ENCODE measurements at places on chromosomes 7 and 10. TPM values are rescaled to one million over a fixed set of nuclear protein-coding genes. Genes with fewer than 3 reads are reported as not detected.
A peak's percentile ranks its signal among the peaks of the same experiment; 100 is the strongest.

DNA sequence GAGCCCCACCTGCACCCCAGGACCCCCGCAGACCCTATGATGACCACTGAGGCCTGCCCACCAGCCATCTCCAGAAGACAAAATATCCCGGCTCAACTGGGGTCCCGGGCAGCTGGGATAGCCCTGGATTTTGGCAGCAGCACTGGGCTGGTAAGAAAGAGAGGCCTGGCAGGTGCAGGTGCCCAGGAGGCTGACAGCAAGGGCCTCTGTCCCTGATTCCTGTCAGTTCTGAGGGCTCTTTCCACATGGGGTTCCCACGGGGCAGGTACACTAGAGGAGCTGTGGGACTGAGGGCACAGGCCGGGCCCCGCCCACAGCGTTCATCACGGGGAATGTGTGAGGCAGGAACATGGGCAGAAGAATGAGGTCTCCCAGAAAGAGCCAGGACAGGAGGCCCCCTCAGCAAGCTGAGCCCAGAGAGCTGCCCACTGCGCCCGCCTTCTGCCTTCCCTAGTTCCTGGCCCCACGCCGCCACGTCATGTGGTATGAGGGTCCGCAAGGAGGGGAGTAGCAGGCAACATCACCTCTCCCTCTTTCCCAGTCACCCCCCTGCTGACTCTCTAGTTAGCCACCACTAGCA lies 12.8 kb upstream of the NDST2 start:
- no peak for DNase-seq

GRCh38 chr10:118543714-118544400 lies 51.6 kb downstream of the PRLHR start:
- no peak for DNase-seq

DNA sequence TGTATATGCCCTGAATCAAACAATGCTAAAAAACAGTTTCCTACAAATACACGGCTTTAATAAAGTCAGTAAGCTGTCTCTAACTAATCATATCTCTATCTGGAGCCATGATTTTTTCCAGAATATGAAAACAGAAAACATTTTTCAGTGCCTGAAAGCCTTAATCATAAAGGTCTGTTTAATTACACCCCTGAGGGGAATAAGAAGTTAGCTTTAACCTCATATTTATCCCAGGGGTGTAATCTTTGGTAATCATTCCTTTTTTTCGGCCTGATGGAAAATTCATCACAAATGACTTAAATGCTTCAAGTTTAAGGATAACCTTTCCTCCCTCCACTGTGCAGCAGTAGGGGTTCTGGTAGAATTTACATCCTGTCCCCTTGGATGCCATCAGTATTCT lies 124.2 kb downstream of the ATE1 start:
- DNase-seq = no peak

- DNase-seq = peak; percentile 45
Measured at GRCh38 chr7:94050046-94050445, 45.9 kb upstream of the BET1 start.

- DNase-seq = no peak
Measured at GRCh38 chr7:22179442-22179879, 177.5 kb downstream of the RAPGEF5 start.

DNA sequence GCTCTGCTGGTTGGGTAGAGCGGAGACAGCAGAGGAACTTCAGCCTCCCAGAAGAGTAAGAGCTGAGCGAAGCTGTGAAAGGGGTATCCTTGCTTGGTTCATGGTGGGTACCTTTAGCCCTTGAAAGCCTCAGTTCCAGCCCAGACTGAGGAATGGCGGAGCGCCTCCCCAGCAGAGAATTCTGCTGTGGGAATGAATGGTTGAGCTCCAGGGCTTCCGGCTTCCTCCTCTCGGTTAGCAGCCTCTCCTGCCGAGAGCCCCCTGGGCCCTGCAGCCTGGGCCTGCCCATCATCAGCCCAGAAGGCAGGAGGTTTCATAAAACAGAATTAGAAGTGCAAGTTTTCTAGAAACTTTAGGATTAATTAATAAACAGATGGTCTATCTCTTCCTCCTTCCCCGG lies 79.9 kb upstream of the ANLN start:
- no peak for DNase-seq

GRCh38 chr7:121329191-121330052 lies 622 bp downstream of the WNT16 start:
- DNase-seq = no peak

DNA sequence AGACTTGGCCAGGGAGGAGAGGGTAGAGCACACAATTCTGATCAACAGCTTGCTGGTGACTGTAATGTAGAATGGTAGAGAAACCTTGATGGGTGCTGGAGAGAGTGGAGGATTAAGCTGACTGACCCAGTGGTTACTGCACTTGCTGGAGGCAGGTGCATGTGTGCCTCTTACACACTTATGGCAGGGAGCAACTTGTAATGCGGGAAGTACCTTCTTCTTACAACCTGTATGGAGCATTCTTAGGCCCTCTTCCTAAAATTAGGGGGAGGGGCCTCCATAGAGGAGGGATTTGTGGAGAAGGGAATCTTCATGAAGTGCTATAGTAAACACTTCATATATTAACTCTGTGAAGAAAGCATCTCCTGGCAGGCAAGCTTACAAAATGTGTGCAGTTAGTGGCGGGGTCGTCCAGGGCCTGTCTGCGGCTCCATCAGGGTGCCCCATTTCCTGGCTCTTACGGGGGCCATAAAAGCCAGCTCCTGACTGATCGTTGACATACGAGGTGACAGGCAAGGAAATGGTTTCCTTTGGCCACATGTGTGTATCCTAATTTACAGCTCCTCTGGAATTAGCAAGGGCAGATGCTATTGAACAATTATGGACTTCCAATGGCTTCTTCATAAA lies 113.5 kb downstream of the RTKN2 start:
- DNase-seq = no peak

- DNase-seq = peak; percentile 66
Measured at GRCh38 chr10:29535012-29535777, 99.6 kb downstream of the SVIL start.

DNA sequence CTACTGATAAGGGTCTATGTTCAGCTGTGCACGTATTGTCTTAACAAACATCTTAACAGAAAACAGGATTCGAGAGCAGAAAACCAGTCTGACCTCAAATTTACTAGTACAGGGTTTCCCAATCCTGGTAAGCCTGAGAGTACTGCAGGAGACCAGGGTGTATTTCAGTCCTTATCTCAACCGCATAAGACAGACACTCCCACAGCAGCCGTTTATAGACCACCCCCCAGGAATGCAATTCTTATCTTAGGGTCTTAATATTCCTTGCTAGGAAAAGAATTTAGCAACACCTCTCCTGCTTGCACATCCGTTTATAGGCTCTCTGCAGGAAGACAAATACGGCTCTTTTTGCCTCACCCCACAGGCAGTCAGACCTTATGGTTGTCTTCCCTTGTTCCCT lies 277.3 kb downstream of the SDK1 start:
- no peak for DNase-seq

- no peak for DNase-seq
Measured at GRCh38 chr7:50618281-50618680, 53.1 kb upstream of the DDC start.

- no peak for DNase-seq
Measured at GRCh38 chr7:29865526-29865925, 59.2 kb downstream of the WIPF3 start.

DNA sequence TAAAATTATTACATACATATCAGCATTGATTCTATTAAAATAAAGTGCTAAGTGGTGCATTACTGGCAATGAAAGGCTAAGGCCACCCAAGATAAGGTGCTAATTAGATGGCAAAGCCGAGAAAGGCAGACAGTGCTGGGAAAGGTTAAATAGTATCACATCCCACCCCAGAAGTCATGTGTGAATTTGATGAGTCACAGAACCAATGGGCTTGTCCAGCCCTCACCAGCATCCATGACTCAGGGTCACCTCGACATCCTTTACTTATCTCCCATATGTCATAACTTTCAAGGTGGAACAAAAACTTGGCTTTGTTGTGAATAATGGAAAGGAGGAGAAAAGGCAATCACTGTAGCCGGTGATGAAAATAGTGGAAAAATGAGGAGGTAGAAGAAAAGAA lies 459.1 kb downstream of the PLXNA4 start:
- no peak for DNase-seq

- no peak for DNase-seq
Measured at GRCh38 chr10:68371604-68372003, 35.5 kb downstream of the RUFY2 start.

GRCh38 chr10:127150136-127150535 lies 46.3 kb downstream of the INSYN2A start:
- DNase-seq = no peak

DNA sequence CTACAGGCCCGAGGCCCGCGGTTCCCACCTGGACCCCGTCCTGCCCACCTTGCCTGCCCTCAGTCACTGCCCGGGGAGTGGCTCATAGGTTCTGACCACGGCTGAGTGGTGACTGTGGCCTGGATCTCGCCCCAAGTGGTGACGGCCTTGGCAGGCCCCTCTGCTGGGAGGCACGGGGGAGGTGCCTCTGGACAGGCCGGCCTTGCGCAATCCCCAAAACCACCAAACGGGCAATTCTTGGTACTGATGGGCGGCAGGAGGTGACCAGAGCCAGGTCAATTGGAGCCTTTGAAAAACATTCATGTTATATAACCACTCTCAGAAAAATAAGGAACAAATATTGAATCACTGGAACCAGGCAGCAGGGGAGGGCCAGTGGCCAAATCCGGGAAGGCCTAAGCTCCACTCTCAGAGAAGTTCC lies 83.4 kb downstream of the PRKAG2 start:
- no peak for DNase-seq

- DNase-seq = no peak
Measured at GRCh38 chr10:34474009-34474376, 341.1 kb downstream of the PARD3 start.

GRCh38 chr10:2143213-2143835 lies 406.0 kb upstream of the ADARB2 start:
- no peak for DNase-seq

GRCh38 chr7:112938863-112939573 lies 147.6 kb downstream of the GPR85 start:
- DNase-seq = peak; percentile 55

DNA sequence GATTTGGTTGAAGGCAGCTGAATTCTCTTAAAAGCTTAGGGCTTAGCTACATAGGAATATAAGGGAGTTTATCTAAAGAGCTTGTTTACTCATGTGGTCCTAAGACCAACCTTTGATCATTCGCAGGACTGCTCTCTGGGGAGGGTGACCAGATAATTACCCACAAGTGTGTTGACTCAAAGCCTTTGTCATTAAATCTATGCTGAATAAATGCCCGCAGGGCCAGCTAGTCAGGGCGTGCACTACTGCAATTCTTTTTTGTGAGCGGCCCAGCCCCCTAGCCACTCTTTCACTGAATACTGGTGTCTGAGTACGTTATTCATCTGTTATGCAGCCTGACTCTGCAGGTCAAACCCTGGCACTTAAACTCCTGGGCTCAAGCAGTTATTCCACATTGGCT lies 69.6 kb downstream of the AKAP9 start:
- DNase-seq = no peak

- DNase-seq = no peak
Measured at GRCh38 chr7:112571852-112572607, 91.2 kb downstream of the LSMEM1 start.

DNA sequence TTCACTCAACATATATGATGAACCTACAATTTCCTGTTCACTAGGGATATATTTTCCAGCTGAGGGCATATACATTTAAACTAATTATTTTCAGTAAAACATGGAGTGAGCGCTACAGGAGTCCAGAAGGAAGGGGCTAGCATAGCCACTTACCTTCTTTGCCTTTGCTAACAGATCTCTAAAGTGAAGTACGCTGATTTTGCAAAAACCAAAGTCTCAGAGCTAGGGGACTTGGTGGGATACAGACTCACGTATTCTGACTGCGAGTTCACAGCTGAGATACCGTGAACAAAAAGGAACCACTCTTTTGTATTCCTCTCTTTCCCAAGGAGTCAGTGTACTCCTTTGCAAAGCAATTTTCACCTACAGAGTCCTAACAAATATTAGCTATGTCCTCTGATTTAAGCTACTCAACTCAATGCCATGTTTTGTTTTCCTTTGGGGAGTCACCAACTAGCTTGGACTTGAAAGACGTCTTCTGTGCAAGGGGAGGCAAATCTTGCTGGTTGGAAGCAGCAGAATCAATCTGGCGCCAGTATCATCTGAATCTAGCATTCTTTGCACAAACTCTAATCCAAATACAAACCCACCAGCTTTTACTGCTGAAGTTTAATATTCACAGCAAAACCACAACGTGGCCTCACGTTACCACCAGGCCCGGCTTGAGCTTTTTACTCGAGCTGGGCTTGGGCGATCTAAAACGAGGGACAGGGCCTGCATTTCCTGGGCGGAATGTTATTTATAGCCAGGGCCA lies 657 bp downstream of the CDNF start:
- no peak for DNase-seq

GRCh38 chr7:151276666-151277590 lies 28.4 kb upstream of the SMARCD3 start:
- DNase-seq = peak; percentile 56

DNA sequence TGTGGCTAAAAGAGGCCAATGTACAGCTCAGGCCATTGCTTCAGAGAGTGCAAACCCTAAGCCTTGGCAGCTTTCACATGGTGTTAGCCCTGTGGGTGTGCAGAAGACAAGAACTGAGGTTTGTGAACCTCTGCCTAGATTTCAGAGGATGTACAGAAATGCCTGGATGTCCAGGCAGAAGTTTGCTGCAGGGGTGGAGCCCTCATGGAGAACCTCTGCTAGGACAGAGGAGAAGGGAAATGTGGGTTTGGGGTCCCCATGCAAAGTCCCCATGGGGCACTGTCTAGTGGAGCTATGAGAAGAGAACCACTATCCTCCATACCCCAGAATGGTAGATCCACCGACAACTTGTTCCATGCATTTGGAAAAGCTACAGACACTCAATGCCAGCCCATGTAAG lies 12.4 kb downstream of the SORCS1 start:
- DNase-seq = no peak

FXYD4 gene
- total RNA-seq = 13.8 TPM

CYP2C19 gene
- not detected for total RNA-seq

OPN1SW gene
- not detected for total RNA-seq

PNLIPRP1 gene
- not detected for total RNA-seq

NPTX2 gene
- 12.5 TPM for total RNA-seq

CTAGE4 gene
- total RNA-seq = 4.0 TPM

SPDYE11 gene
- not detected for total RNA-seq

PLEKHS1 gene
- 25.7 TPM for total RNA-seq

SPRN gene
- not detected for total RNA-seq

CRYGN gene
- not detected for total RNA-seq

LRRC17 gene
- total RNA-seq = 5.2 TPM

GTF2I gene
- 277 TPM for total RNA-seq

NSUN6 gene
- total RNA-seq = 33.5 TPM

PDZD7 gene
- 0.18 TPM for total RNA-seq

ABCC2 gene
- 1.5 TPM for total RNA-seq

MAGI2 gene
- total RNA-seq = 25.3 TPM

DPYSL4 gene
- total RNA-seq = 2.1 TPM

Data from ureter (tissue), 1 donor.